Activated CD4-positive, alpha-beta T cell treated with anti-CD3 and anti-CD28 coated beads for 4 hours (primary cell): ENCODE measurements at places on chromosomes 7 and 10.

DNA sequence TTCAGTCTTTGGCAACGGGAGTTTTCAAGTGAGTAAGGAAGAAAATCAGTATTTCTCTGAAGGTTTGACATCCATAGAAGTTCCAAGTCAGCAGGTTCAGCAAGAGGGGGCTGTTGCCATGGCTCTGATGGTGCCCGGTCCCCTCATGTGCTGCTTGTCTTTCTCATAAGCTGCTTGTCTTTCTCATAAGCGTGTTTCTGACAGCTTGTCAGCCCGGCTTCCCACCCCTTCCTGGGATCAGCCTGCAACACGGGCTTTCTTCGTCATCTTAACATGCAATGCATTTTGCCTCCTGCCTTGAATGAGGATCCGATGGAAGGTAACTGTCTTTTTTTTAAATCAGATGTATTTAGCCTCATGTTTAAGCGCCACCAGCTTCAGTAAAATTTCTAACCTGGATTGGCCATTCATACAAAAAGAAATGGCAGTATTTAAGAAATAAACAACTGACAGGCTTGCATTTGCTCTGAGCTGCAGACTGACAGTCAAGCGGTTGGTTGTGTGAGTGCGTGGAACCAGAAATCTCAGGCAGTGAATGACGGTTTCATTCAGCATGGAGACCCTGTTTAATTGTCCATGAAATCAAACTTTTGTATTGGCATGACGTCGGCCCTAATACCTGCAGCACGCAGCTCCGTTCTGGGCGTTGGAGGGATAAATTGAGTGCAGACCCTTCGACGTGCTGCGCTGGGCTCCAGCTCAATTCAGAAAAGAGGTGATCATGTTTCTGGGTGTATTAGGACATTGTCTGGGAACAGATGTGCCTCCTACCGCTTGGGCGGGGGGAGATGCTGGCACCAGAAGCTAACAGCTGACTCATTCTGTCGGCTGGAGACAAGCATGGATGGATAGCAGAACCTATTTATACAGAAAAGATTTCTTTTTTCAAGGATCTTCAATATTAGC is 454.7 kb upstream of the FOXK1 start:
- DNase-seq: no peak

DNA sequence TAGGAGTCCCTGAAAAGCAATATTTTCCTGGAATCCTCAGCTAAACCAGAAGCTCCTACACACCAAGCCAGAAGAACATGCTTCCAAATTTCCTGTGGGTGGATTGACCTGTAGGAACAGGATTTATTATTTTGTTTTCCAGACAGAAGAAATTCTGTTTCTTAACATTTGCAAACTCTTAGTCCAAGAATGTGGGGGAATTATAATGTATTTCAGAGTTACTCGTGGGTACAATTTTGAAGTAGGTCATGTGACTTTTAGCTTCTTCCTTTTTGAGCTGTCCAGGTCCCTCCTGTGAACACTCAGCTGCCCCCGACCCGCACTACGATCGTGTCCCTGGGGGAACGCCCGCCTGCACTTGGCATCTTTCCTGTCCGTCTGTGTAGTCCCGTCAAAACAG is 27.7 kb upstream of the VIPR2 start:
- no peak for DNase-seq

GRCh38 chr7:152677808-152678670 is 2.1 kb upstream of the XRCC2 start:
- DNase-seq: no peak

GRCh38 chr10:124641282-124642087 is 102.7 kb downstream of the FAM53B start:
- DNase-seq: peak; percentile 54

GRCh38 chr10:76149182-76149581 is 717.8 kb downstream of the LRMDA start:
- no peak for DNase-seq

DNA sequence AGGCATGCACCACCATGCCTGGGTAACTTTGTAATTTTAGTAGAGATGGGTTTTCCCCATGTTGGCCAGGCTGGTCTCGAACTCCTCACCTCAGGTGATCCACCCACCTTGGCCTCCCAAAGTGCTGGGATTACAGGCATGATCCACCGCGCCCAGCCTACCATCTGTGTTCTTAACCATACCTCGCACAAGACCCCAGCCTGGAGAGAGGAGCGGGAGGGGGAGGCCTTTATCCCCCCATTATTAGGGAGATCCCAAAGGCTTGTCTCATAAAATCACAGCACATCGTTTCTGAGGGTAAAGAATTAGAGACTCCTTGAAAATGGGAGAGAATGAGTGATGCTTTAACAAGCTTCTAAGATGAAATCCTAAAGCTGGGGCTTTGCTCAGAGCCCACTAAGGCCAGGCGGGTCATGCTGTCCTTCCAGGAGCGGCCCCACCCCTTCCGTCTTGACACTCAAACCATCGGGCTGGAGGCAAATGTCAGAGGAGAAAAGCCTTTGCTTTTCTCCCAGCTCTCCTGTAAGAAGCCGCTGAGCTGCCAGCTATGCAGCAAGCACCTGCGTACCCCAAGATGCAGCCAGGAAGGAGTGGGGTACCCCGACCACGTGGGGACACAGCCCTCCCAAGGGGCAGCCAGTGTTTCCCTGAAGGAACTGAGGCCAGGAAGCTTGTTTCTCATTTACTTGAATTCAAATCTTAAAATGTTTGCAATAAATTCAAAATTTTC is 339.7 kb downstream of the PTPRN2 start:
- DNase-seq: no peak

DNA sequence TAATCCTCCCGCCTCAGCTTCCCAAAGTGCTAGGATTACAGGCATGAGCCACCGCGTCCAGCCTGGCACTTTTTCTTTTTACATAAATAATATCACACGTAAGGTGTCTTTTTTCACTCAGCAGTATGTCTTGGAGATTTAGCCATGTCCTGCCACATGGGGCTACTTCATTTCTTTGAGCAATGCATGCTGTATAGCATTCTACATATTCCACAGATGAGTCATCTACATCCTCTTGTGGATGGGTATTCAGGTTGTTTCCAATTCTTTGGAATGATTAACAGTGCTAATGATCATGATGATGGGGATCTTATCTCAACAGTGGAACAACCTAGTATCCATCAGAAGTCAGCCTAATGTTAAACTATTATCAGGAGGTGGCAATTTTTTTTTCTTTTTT is 50.8 kb downstream of the ZNF503 start:
- no peak for DNase-seq

GRCh38 chr7:124720195-124720594 is 45.4 kb downstream of the GPR37 start:
- no peak for DNase-seq

DNA sequence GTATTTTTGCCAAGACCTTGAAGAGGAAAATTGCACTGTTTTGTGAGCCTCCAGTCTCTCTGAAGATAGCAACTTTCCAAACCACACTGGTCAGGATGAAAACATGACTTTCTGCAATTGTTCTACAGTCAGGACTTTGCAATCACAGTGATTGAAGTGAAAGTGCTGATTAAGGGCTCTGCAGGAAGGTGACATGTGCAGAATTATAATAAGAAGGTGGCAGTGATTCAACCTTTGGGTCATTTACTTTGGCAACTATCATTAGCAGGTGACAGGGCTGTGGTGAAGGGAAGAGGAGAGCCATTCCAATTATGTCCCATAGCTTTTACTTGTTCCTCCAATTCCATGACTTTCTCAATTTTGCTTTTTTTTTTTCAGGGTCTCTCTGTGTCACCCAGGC is 350.0 kb upstream of the FZD8 start:
- no peak for DNase-seq

DNA sequence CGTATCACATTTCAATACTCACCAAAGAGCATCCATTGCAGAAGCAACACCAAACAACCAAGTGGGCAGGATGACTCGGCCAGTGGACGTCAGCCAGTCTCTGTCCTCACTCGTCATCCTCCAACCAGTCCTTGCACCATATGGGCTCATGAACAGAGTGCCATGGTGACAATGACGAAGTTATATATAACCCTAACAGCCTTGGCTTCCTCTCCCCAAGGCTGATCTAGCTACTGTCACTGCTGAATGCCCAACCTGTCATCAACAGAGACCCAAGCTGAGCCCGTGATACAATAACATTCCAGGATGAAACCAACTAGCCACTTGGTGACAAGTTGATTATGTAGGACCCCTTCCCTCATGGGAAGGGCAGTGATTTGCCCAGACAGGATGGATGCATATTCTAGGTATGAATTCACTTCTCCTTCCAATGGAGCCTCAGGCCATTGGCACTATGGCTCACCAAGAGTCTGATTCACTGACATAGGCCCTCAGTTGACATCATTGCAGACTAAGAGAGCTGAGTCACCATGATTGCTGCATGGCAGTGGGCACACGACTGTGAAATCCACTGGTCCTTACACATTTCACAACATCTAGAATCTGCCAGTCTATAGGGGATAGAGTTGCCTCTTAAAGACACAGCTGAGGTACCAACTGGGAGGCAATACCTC is 26.3 kb upstream of the PPIF start:
- peak; percentile 26 for DNase-seq

- DNase-seq: no peak
These were observed 36.3 kb downstream of the NHLRC2 start for GRCh38 chr10:113890769-113891168.

DNA sequence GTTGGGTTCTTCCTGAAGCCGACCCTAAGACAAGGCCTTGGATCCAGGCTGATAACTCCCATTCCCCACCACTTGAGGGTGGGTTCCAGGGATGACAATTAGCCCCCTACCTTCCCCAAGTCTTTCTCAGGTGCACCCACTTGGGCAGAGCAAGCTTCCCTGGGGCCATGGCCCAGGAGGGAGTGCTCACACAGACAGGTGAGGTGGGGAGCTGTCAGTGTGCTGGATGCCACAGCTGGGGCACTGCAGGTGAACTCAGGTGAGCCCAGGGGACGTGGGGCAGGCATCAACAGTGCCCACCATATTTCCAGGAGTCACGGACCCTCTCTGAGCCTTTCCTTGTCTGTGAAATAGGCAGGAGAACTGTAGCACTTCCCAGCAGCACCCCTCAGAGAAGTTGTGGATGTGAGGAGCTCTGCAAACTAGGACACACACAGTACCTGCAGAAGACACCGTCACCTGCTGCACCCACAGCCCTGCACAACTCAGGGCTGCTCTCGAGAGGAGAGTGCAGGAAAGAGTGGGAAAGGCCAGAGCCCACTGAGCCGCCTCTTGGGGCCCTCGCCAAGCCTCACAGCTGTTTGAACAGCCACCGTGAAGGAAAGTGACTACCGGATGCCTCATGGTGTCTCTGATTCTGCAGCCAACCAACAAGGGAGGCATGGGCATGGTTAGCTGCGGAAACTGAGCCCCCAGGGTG is 17.9 kb downstream of the SH3PXD2A start:
- no peak for DNase-seq

DNA sequence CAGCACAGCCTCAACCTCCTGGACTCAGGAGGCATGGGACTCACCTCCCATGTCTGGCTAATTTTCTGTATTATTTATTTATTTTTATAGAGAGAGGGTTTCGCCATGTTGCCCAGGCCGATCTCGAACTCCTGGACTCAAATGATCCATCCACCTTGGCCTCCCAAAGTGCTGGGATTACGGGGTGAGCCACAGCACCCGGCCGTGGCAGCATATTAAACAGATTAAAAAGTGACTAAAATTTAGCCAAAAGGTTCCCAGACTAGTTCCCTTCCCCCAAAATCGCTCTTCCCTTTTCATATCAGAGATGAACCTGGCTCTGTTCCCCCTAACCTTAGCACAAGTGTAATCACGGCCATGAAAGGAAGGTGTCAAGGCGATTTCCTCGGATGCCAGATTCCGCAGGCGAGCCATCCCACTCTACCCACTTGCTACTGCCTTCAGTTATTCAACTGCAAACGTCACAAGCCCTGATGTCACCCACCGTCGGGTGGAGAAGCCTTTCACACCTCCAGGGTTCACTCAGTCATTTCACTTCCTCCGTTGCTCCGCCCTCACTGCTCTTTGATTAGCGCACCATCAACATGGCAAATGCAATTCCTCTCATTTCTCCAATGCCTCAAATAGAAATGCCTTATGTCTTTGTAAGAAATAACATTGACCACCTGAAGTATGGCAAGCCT is 104.7 kb upstream of the RHEB start:
- no peak for DNase-seq

- DNase-seq: no peak
These were observed 166.0 kb downstream of the SNX13 start for GRCh38 chr7:17774248-17774647.

- DNase-seq: no peak
These were observed 160.6 kb downstream of the MLLT10 start for GRCh38 chr10:21694631-21695030.

- no peak for DNase-seq
These were observed 13.8 kb upstream of the RFC2 start for GRCh38 chr7:74267756-74268565.

DNA sequence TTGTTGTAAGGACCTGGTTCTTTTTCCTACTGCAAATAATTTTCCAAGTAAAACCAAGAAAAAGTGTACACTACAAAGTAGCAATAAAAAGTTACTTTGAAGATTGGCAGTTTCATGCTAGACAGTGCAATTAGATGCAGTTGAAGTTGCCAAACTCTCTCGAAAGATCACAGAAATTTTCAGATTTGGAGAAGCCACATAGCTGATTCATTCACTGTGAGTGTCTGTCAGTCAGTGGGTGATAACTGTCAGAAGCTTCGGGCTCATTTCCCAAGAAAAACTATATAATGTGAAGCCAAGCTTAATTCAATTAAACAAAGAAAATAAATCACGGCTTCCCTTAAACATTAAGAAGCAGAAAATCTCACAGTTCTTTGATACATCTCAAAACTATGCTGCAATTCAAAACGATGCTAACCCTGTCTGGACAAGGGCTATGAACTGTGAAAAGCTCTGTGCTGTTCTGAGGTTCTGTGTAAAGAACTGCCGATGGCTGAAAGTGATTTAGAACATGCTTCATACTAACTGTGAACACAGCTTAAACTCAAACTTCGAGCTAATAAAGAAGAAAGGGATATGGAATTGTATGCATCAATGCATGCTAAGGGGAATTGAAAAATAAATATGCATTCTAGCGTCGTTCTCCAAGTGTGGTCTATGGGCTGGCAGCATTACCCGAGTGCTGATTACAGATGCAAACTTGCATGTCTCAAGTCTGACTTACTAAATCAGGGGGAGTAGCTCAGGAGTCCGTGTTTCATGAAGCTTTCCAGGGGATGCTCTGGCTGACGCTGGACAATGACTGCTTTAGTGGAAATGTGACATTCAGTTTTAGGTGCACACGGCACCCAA is 557.4 kb downstream of the CALN1 start:
- no peak for DNase-seq

- no peak for DNase-seq
These were observed 5.7 kb downstream of the SLC25A40 start for GRCh38 chr7:87870471-87870870.

DNA sequence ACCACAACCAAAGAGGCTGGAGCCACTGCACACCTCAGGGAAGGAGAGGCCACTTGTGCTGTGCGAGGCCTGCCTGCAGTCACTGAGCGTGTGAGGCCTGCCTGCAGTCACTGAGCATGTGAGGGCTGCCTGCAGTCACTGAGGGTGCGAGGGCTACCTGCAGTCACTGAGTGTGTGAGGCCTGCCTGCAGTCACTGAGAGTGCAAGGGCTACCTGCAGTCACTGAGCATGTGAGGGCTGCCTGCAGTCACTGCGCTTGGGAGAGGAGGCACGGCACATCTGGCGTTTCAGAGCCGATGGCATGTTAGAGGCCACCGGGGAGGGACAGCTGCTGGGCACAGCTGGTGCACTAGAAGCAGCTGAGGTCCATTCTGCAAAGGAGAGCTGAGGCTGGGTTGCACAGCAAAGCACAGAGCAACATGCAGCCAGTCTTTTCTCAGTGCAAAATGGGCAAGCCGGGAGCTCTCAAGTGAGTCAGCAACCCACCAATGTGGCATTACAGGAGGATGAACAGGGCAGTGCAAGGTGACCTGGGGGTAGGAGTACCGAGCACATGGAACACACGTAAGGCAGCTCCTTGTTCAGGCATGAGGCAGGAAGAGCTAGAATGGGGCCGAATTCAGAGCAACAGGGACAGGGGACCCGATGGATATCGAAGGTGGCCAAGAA is 540.1 kb downstream of the PTPRN2 start:
- DNase-seq: no peak
